ENCODE measurements at places on chromosomes 16 and 17. TPM values are rescaled to one million over a fixed set of nuclear protein-coding genes. Genes with fewer than 3 reads are reported as not detected.

Gene NUPR1
- 83.9 TPM for total RNA-seq

Gene HIGD1B
- not detected for total RNA-seq

Gene TEPSIN
- total RNA-seq, result 15.7 TPM

Gene PDP2
- 8.3 TPM for total RNA-seq

Gene RGS9
- 18.9 TPM for total RNA-seq

Gene KIFC3
- 31.0 TPM for total RNA-seq

Gene PIRT
- 5.2 TPM for total RNA-seq

Gene SEPTIN12
- not detected for total RNA-seq

Gene CTRL
- 0.71 TPM for total RNA-seq

Gene GAS2L2
- not detected for total RNA-seq

Gene DNASE1L2
- total RNA-seq, result not detected

Gene KRT33B
- not detected for total RNA-seq

Gene PABPN1L
- not detected for total RNA-seq
